ENCODE measurements at places on chromosomes 11 and 22.

- DNase-seq: no peak
- H3K27ac ChIP-seq: no peak overlapping the region
- no peaks in the 10 kb centered on the region for H3K4me1 ChIP-seq
- H3K4me3 ChIP-seq: no peak overlapping the region
- no peaks in the 10 kb centered on the region for H3K36me3 ChIP-seq
Measured at GRCh38 chr22:49040111-49040510, 787.6 kb downstream of the BRD1 start.

DNA sequence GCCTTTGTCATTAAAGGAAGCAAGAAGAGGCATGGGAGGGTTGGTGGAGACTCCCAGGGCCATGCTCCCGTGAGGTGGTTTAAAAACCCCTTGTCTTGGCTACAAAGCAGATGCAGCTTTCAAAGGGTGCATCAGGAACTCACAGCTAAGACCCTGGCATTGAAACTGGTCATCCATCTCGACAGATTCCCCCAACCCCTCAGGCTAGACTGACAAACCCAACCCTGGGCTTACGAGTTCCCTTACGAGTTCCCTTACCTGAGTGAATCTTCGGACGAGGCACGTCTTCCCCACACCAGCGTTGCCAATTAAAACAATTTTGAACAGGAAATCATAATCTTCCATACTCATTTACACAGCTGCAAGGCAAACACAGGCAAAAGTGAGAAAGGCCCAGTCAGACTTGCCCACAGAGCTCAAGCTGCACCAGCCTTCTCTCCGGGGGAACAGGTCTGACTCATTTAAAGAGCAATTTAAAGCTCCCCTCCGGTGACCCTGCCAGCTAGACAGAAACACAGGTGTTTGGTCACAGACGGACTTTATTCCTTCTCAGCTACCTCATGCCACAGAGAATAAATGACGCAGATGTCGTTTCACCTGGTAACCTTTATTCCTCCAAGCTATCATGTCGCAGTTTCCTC, 74.6 kb downstream of the RAB30 start:
- no peak overlapping the region for H3K4me3 ChIP-seq
- H3K36me3 ChIP-seq: no peaks in the 10 kb centered on the region
- peak overlapping the region; percentile 29 for H3K27ac ChIP-seq
- peaks cover 14% of the 10 kb centered on the region for H3K4me1 ChIP-seq
- peak; percentile 92 for DNase-seq

DNA sequence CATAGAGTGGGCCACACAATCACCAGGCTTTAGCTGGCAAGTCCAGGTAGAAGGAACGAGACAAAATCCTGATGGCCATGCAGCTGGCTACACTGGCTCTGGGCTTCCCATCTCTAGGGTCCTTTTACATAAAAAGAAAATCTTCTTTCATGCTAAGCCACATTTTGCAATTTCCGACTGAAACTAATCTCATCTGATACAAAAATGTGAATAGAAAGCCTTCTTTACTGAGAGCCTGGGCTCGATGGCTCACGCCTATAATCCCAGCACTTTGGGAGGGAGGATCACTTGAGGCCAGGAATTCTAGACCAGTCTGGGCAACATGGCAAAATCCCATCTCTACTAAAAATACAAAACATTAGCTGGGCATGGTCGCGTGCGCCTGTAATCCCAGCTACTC, 67.2 kb downstream of the MICAL3 start:
- H3K27ac ChIP-seq: no peak overlapping the region
- DNase-seq: no peak

GRCh38 chr11:58546841-58547240, 28.8 kb downstream of the LPXN start:
- no peak overlapping the region for H3K27ac ChIP-seq
- H3K36me3 ChIP-seq: peaks cover 39% of the 10 kb centered on the region
- no peak overlapping the region for H3K4me3 ChIP-seq
- no peaks in the 10 kb centered on the region for H3K4me1 ChIP-seq
- DNase-seq: no peak
- no peaks in the 10 kb centered on the region for H3K27me3 ChIP-seq

- no peaks in the 10 kb centered on the region for H3K4me1 ChIP-seq
- no peak overlapping the region for H3K27ac ChIP-seq
- H3K4me3 ChIP-seq: no peak overlapping the region
- H3K27me3 ChIP-seq: no peaks in the 10 kb centered on the region
- H3K36me3 ChIP-seq: no peaks in the 10 kb centered on the region
- no peak for DNase-seq
Measured at GRCh38 chr11:32374261-32374711, 61.1 kb downstream of the WT1 start.

DNA sequence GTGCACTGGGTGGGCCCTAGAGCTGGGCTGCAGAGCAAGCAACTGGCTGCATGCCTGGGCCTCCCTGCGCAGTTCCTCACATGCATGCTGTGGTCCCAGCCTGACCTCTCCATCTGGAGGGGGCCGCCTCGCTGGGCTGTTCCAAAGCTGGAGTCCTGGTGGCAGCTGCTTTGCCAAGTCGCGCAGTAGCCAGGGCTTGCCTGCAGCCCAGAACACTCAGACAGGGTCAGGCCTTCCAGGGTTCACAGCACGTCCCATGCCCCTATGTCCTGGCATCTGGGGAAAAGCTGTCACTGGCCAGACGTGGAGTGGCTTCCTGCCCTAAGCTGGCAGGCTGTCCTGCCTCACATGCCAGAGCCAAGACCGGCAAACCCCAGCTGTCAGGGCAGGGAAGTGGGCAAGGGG, 16.5 kb upstream of the CDC42EP2 start:
- H3K4me1 ChIP-seq: peaks cover 42% of the 10 kb centered on the region
- H3K27ac ChIP-seq: peak overlapping the region; percentile 57
- peaks cover 33% of the 10 kb centered on the region for H3K36me3 ChIP-seq

- DNase-seq: no peak
- no peaks in the 10 kb centered on the region for H3K36me3 ChIP-seq
- H3K4me1 ChIP-seq: no peaks in the 10 kb centered on the region
- no peak overlapping the region for H3K27ac ChIP-seq
Measured at GRCh38 chr11:93267383-93267782, 63.2 kb upstream of the DEUP1 start.

DNA sequence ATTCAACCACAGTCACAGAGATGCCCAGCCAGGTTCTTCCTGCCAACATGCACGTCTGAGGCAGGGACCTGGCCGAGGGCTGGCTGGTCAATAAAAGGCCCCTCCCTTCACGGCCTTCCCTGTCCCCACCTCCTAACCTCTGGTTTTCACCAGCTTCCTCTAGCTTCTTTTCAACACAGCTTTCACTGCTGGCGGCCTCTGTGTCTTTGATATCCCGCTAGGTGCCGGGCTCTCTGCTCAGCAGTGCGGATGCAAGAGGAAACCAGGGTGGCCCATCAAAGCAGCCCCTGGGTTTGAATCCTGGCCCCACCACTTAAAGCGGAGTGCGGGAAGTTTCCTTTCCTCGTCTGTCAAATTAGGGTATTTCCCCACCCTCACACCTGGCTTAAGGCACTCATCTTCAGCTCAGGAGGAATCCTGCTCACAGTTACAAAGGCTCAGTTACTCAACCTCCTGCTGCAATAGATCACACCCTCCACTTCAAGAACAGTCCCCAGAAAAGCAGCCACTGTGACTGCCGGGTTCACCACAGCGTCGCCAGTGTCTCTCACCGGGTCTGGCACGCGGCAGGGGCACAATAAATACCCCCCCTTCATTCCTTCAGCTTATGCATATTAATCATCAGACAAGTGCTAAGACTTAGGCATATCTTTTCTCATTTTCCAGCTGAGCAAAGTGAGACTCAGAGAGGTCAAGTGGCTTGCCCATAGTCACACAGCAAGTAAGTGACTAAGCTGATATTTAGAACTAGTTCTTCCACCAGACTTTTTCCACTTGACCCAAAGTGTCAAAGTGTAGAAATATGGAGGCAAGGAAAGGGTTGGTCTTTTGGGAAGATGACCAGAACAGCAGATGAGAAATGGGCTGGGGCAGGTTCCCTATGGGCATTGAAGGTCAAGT, 45.7 kb downstream of the TXN2 start:
- H3K27me3 ChIP-seq: no peaks in the 10 kb centered on the region
- H3K4me1 ChIP-seq: peaks cover 54% of the 10 kb centered on the region
- H3K4me3 ChIP-seq: no peak overlapping the region
- peak overlapping the region; percentile 91 for H3K27ac ChIP-seq
- DNase-seq: no peak

- peaks cover 5% of the 10 kb centered on the region for H3K4me1 ChIP-seq
- no peaks in the 10 kb centered on the region for H3K36me3 ChIP-seq
- H3K4me3 ChIP-seq: no peak overlapping the region
- H3K27me3 ChIP-seq: no peaks in the 10 kb centered on the region
- DNase-seq: peak; percentile 50
- no peak overlapping the region for H3K27ac ChIP-seq
Measured at GRCh38 chr22:40055143-40055883, 60.6 kb downstream of the FAM83F start.

GRCh38 chr22:49198705-49199084, 629.0 kb downstream of the BRD1 start:
- H3K27me3 ChIP-seq: peaks cover 13% of the 10 kb centered on the region
- no peak overlapping the region for H3K27ac ChIP-seq
- no peaks in the 10 kb centered on the region for H3K4me1 ChIP-seq

DNA sequence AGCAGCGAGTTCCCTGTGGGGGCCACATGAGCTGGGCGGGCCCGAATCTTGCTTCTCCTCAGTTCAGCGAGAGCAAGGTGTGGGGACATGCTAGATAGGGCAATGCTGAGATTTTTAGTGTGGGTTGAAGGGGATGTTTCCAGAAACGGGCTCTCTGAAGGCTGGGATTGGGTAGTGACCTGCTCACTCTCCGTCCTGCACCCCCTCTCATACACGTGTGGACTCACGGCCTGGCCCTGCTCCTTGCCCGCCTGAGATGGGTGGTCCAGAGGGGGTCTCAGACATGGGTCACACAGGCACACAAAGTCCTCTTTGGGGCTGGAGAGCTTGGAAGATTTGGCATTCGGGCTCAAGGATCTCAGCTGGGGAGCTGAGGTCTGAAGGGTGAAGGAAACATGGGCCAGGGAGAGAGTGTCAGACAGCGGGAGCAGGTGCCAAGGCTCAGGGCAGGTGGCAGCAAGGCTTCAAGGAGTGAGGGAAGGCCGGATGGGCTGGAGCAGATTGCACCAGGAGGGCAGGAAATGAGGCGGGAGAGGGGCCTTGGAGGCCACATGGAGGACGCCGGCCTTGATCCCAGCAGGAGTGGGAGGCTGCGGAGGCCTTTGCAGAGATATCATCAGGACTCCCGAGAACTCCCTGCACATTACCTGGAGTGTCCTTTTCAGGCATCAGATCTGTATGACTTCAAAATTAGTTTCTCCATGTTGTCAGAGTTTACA, 74.1 kb downstream of the PARVB start:
- no peaks in the 10 kb centered on the region for H3K27me3 ChIP-seq
- H3K27ac ChIP-seq: no peak overlapping the region
- H3K36me3 ChIP-seq: no peaks in the 10 kb centered on the region
- H3K4me1 ChIP-seq: no peaks in the 10 kb centered on the region

DNA sequence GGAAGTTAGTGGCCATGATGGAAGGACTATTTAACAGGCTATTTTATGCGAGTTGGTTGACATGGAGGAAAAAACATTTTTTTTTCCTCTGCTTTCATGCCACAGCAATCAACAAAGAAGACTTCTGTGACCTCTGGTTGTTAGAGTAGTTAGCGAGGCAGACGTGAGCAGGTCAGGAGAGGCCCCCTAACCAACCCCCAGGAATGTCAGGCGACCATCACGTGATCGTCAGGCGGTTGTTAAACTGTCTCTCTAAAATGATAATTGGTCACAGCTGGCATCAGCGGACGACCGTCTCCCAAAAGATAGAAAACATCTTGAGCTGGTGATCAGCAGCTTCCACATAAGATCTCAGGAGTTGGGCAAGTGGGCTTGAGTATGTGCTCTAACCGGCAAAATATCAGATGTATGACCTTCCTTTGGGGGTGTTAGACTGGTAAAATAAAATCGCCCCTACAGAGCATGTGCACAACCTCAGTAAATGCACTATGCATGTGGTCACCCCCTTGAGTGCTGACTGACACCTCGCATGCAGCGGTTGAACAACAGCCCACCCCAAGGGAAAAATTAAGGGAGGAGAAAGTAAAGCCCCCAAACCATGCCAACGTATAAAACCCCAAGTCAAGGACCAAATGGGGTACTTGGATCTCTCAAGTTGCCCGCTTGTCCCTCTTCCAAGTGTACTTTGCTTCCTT, 20.9 kb upstream of the NARS2 start:
- H3K36me3 ChIP-seq: no peaks in the 10 kb centered on the region
- H3K27ac ChIP-seq: no peak overlapping the region
- no peak overlapping the region for H3K4me3 ChIP-seq
- no peaks in the 10 kb centered on the region for H3K4me1 ChIP-seq
- DNase-seq: peak; percentile 10
- peaks cover 5% of the 10 kb centered on the region for H3K27me3 ChIP-seq

DNA sequence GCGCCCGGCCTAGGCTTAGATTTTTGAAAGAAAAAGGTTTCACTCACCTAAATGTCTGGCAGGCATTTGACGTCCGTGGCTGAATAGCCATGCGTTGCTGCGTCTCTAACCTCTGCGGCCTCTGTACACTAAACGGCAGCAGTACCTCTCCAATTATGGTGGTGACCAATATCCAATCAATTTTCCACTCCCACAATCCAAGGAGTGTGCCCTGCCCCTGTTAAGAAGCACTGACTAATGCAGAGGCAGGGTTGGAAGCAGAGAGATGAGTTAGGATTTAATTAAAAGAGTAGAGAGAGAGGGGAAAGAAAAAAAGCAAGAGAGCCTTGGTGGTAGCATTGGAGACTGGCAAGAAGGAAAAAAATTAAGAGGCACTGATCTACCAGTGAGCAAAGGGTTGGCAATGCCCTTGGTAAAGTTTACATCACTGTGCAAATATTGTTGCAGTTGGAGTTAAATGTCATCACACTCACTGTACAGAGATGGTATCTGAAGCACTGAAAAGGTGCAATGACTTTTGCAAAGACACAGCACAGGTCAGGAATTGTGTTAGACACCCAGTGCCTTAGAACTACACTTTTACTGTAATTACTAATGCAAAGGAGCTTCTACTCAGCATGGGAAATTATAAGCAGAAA, 526.7 kb downstream of the NTM start:
- no peaks in the 10 kb centered on the region for H3K36me3 ChIP-seq
- no peaks in the 10 kb centered on the region for H3K4me1 ChIP-seq
- no peak overlapping the region for H3K27ac ChIP-seq

- no peaks in the 10 kb centered on the region for H3K27me3 ChIP-seq
- peak; percentile 48 for DNase-seq
- no peak overlapping the region for H3K4me3 ChIP-seq
- H3K36me3 ChIP-seq: no peaks in the 10 kb centered on the region
Measured at GRCh38 chr11:8006349-8006977, 19.3 kb downstream of the EIF3F start.

DNA sequence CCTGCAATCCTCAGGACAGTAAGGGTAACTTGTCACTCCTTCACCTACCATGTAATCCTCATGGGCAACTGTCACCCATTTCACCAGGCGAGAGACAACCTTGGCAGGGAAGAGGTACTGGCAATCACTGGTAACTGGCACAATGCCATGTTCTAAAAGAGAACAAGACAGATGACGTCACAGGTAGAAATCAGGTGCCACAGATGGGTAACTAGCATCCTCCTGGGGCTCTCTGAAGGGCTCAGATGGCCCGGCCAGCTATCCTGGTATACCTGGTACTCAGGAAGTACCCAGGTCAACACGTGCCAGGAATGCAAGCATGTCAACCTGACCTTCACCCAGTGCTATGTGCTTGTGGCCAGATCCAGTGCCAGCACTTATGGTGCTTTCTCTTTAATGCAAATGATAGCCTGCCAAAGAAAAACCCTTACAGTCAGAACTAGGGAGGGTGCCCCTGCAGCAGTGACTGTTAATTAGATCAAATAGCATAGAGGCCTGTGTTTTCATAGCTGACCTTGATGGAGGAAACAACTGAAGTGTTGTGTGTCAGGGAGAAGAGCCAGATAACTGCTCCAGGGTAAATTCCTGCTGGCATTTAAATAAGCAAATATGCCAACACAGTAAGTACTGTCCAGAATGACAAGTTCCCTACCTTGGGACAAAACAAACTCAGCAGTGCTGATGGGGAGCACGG, 36.2 kb downstream of the THOC5 start:
- no peak overlapping the region for H3K4me3 ChIP-seq
- no peak overlapping the region for H3K27ac ChIP-seq
- H3K36me3 ChIP-seq: peaks cover 73% of the 10 kb centered on the region
- no peak for DNase-seq

Measured in large intestine (tissue), 12 donors.